ENCODE measurements at places on chromosomes 5 and 9. TPM values are rescaled to one million over a fixed set of nuclear protein-coding genes. Genes with fewer than 3 reads are reported as not detected.

KCNV2 gene
- total RNA-seq: not detected

PLAC8L1 gene
- not detected for total RNA-seq

SLC4A9 gene
- total RNA-seq: not detected

ARID3C gene
- 0.32 TPM for total RNA-seq

CEMIP2 gene
- 278 TPM for total RNA-seq

PIP5K1B gene
- total RNA-seq: not detected

SYNPO gene
- 2.7 TPM for total RNA-seq

C9orf153 gene
- total RNA-seq: 0.24 TPM

B4GALT1 gene
- total RNA-seq: 98.5 TPM

PTPN3 gene
- total RNA-seq: 0.61 TPM

MYMK gene
- not detected for total RNA-seq

OGN gene
- total RNA-seq: 2.1 TPM

C9orf50 gene
- total RNA-seq: 0.61 TPM
